Stimulated activated CD4-positive, alpha-beta T cell treated with anti-CD3 and anti-CD28 coated beads, Interleukin-2, amount 100 ng/mL, for 24 hours (primary cell): ENCODE measurements at places on chromosomes 7 and 10.

GRCh38 chr10:131094527-131095312 lies 216.8 kb downstream of the TCERG1L start:
- no peak for DNase-seq

GRCh38 chr10:71939304-71939703 lies 24.9 kb upstream of the CHST3 start:
- no peak for DNase-seq

GRCh38 chr7:2526659-2527504 lies 7.3 kb downstream of the LFNG start:
- DNase-seq: no peak

DNA sequence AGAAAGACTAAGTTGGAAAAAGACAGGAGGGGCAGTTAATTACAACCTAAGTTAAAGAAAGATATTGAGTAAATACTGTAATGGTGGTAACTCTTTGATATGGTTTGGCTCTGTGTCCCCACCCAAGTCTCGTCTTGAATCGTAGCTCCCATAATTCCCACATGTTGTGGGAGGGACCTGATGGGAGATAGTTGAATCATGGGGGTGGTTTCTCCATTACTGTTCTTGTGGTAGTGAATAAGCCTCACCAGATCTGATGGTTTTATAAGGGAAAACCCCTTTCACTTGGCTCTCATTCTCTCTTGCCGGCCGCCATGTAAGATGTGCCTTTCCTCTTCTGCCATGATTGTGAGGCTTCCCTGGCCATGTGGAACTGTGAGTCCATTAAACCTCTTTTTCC lies 143.8 kb downstream of the GRK5 start:
- no peak for DNase-seq

DNA sequence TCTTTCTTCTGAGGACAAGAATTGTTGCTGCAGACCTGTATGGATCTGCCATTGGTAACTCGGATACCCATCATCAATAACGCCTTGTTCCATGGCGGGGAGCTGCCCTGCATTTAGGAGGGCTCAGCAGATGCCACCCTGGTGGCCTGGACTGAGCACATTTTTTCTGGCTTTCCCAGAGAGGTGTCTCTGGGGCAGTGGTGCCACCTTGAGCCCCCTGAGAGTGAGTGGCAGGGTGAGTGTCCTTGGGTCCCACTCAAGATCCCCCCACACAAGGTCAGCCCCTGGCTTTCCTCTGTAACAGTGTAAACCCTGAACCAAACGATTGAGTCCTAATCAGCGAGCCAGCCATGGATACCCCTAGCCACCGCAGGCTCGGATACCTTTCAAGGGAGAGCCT lies 258.6 kb downstream of the GLRX3 start:
- no peak for DNase-seq

DNA sequence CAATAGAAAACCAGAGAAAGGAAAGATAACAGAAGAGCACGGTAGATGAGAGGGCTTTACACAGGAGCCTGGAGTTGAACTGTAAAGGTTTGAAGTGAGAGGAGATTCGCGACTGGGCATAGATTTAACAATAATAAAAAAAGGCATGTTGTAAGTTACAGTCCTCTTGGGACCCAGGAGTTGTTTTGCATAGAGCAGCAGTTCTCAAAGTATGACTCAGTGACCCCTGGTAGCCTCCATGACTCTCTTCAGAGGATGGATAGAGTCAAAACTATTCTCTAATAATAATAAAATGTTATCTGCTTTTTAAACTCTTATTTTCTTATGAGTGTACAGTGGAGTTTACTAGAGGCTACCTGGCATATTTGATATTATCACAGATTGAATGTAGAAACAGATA lies 262.3 kb downstream of the SORCS3 start:
- DNase-seq: no peak

DNA sequence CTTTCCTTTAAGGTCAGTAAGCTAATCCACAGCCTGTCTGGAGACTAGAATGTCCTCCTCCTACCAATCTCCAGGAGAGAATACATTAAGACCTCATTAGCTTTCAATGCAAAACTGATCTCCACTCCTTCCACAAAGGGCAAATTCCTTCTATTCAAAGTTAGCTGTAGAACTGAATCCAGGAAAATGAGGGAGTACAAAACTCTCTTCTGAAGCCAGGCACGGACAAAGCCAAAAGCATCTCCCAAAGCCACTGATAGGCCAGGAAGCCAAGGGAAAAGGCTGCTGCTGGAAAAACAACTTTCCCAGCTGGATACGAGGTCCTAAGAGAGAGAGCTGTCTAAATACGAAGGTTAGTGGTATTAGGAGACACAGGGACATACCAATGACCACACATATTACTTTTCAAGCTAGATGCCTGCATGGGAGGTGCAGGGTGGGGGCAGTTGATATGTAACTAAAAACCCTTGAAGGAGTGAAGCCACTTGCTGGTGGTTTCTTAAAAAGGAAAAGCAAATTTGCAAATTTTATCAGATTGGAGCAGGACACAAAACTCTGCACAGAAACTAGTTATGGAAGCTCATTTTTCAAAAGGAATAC lies 43.6 kb downstream of the MKX start:
- DNase-seq: no peak

- no peak for DNase-seq
These were observed at the start of gene CDK5 for GRCh38 chr7:151057506-151057988. Gene CDK5 (minus strand): TSS chr7:151057897. CDS start chr7:151057848, 49 bp downstream.

- no peak for DNase-seq
These were observed 18.4 kb downstream of the ZNF775 start for GRCh38 chr7:150397346-150398107.

GRCh38 chr10:71812016-71812912 lies 38.8 kb downstream of the PSAP start:
- peak; percentile 88 for DNase-seq

DNA sequence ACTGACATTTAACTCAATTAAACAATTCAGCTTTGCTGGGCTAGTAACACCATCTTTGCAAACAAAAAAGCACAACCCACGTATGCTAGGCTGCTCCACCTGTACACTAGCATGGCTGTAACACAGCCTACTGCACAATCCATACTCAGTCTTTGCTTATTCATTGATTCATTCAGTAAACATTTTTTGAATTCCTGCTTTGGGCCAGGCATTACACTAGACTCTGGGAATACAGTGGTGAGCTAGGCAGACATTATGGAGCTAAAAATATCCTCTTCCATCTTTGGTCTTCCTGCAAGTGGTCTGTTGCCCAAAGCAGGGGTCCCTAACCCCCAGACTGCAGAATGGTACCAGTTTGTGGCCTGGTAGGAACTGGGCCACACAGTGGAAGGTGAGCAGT lies 9.9 kb downstream of the CNNM1 start:
- no peak for DNase-seq

- no peak for DNase-seq
These were observed 205.3 kb downstream of the HTR7 start for GRCh38 chr10:90652519-90652918.

DNA sequence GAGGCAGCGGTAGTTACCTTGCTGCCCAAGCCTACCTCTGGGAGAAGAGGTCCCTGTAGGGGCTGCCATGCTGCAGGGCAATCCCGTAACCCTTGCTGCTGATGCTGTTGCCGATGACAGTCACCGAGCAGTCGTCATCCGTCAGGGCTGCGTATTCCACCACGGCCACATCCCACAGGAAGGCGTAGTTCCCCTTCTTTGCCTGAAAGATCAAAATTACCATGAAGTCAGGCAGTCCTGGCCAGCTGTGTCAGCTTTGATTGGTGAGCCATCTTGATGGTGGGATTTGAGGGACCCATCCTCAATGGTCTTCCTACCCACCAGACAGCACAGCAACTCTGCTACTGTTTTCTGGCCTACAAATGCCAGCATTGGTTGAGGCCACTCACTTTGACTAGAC lies 746.8 kb downstream of the GRID1 start:
- DNase-seq: no peak

DNA sequence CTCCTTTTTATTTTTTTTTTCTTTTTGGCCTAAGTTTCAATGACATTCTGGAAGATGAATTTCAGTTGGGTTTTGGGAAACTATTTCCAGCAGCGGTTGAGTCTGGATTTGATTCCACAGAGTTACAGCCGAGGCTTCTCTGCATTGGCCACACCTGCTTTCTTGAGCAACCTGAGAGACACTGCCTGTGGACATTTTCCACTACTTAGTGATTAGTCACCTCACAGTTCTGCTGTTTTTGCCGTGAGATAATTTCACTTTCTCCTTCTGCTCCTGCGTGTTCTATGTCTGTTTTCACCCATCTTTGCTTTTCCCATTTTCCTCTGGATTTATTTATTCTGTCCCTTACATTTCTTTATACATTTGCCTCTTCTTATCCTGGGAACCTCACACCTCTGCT lies 243.0 kb downstream of the BICC1 start:
- no peak for DNase-seq

- no peak for DNase-seq
These were observed 86.7 kb upstream of the AGK start for GRCh38 chr7:141464551-141464950.

GRCh38 chr10:4130685-4131084 lies 345.7 kb upstream of the KLF6 start:
- no peak for DNase-seq

GRCh38 chr10:68870545-68871104 lies 30.5 kb upstream of the DDX50 start:
- no peak for DNase-seq

- DNase-seq: no peak
These were observed 6.5 kb upstream of the HERPUD2 start for GRCh38 chr7:35701287-35701900.

DNA sequence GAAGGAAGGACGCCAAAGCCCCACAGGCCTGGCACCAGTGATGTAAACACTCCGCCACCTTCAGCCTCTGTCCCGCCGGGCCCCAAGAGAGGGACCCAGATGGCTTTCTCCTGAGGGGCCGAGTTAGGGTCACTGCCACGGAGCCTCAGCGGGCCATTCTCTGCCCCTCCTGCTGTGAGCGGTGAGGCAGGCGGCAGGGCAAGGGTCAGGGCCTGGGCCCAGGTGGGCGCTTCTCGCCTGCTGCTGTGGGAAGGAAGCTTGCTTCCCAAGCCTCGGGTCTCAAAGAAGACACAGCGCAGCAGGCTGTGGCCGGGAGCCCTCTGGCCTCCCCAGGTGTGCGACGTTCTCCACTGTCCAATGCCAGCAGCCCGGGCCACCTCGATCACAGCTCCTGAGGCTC lies 84.8 kb downstream of the PROSER2 start:
- no peak for DNase-seq

DNA sequence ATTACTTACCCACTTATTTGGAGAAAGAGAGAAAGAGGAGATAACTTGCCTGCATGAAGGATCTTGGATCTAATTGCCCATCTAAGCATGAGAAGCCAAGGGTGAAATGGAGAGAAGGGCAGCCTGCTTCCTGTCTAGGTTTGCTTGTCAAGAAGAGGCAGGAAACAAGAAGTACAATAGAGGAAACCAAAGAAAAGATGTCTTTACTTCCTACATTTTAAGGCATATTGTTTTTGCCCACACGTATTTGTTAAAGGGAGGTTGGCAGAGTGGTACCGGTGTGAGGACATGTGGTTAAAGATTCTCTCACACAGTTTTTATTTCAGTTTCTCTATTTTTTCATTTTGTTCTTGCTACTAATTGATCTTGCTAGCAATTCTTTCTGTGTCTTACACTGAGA lies 6.0 kb upstream of the TAS2R38 start:
- DNase-seq: no peak

DNA sequence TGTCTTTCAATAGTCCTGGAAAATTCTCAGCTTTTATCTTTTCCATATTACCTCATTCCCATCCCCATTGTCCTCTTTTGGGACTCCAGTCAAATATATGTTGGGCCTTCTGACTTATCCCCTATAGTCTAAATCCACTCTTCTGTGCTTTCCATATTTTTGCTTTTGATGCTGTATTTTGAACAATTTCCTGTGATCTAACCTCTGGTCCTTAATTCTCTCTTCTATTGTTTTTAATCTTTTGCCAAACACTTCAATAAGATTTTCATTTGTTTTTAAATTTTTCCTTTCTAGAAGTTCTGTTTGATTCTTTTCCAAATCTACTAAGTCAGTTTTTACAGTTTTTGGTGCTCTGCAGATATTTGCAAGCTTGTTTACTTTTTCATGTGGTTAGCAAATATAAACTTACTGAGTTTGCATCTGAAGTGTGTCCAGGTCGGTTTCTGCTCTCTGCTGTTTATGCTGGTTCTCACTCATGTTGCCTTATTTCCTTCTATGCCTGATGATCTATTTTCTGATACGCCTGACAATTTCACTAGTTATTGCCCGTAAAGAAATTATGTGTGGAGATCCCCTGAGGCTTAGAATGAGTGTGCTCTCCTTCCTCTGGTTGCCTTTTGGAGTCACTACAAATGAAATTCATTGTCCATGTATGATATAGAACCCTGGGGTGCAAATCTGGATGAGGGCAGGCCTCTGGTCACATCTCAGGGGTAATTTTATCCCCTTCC lies 110.4 kb downstream of the RBM20 start:
- no peak for DNase-seq

- DNase-seq: peak; percentile 48
These were observed 276.1 kb downstream of the DNAJB6 start for GRCh38 chr7:157612664-157613561.

GRCh38 chr7:95411666-95412065 lies 15.5 kb upstream of the PON3 start:
- DNase-seq: no peak

DNA sequence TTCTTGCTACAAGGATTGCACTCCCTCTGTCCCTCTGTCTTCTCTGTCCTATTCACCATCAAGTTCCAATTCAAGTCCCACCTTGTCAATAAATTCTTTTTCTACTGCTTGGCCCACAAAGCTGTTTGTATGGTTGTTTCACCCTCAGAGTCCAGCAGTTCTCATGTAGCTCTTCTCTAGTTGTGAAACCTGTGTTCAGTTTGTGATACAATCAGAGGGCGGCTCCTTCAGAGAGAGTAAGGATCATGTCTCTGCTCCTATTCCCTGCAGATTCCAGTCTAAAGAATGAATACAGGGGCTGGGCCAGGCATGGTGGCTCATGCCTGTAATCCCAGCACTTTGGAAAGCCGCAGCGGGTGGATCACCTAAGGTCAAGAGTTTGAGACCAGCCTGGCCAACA lies 126.6 kb upstream of the BET1 start:
- no peak for DNase-seq

GRCh38 chr7:156792611-156793010 lies 100.4 kb downstream of the LMBR1 start:
- no peak for DNase-seq

- no peak for DNase-seq
These were observed 384.9 kb upstream of the PODXL start for GRCh38 chr7:131941291-131941690.

- DNase-seq: no peak
These were observed 116.6 kb downstream of the AOAH start for GRCh38 chr7:36607721-36608095.

DNA sequence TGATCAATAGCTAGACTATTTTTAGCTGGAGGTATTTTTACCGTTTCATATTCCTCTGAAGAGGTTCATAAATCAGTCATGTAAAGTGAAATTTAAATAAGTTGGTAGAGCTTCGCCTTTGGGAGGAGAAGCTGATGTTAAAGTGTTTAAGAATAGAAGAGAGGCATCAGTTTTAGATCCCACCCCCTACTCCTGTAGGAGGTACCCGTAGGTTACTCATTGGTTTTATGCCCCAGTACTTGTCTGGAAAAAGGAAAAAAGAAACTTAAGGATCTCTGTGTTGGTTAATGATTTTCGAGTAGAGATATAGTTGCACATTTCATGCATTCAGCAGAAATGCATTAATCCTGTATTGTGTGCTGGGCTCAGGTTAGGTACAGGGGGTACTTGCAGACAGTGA lies 8.7 kb downstream of the ZNF365 start:
- no peak for DNase-seq

GRCh38 chr10:32112055-32112454 lies 55.8 kb upstream of the KIF5B start:
- no peak for DNase-seq
